ENCODE measurements at places on chromosomes 16 and 17. TPM values are rescaled to one million over a fixed set of nuclear protein-coding genes. Genes with fewer than 3 reads are reported as not detected.

DNA sequence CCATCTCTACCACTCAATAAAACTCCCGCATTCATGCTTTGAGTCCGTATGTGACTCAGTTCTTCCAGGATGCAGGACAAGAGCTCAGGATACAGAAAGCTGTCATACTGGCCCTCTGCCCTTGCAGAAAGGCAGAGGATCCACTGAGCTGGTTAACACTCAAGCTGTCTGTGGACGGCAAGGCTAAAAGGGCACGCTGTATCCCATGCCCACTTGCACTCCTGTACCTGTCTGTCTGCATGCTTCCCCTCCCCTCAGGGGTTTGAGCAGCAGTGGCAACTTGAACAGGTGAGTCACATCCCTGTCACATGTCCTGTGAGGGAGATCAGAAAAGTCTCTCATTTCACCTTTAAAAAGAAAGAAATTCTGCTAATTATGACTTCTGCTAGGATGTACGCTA lies 293.8 kb downstream of the HS3ST3B1 start:
- no peak overlapping the region for H3K27ac ChIP-seq
- no peaks in the 10 kb centered on the region for H3K4me1 ChIP-seq

- H3K27ac ChIP-seq, result no peak overlapping the region
- no peaks in the 10 kb centered on the region for H3K4me1 ChIP-seq
- no peaks in the 10 kb centered on the region for H3K36me3 ChIP-seq
- DNase-seq, result no peak
- no peak overlapping the region for H3K4me3 ChIP-seq
Measured at GRCh38 chr17:82178499-82179261, 34.0 kb downstream of the CCDC57 start.

GRCh38 chr17:79741751-79742588 lies 11.2 kb downstream of the ENPP7 start:
- no peaks in the 10 kb centered on the region for H3K36me3 ChIP-seq
- peaks cover 5% of the 10 kb centered on the region for H3K4me1 ChIP-seq
- no peak overlapping the region for H3K4me3 ChIP-seq
- H3K27ac ChIP-seq, result no peak overlapping the region
- peaks cover 23% of the 10 kb centered on the region for H3K27me3 ChIP-seq
- peak; percentile 74 for DNase-seq

RGS11 gene
- not detected for total RNA-seq

ALDOC gene
- total RNA-seq, result 36.8 TPM

MYO1C gene
- 16.8 TPM for total RNA-seq

DNA sequence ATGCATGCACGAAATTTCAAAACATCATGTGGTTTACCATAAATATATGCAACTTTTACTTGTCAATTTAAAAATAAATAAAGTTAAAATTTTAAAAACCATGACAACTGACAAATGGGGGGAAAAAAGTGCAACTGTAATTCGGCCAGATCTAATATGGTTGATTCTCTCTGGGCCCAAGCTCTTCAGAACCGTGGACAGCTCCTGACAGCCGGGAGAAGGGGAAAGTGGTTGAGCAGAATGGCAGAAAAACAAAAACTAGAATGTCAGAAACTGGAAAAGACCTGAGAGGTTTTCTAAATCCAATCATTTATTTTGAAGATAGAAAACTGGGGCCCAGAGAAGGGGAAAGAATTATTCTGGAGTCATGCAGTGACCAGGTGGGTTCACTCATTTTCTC lies 126.6 kb downstream of the TMEM132E start:
- H3K4me3 ChIP-seq, result no peak overlapping the region
- H3K27ac ChIP-seq, result no peak overlapping the region
- peaks cover 21% of the 10 kb centered on the region for H3K27me3 ChIP-seq
- no peaks in the 10 kb centered on the region for H3K36me3 ChIP-seq
- no peak for DNase-seq

DNA sequence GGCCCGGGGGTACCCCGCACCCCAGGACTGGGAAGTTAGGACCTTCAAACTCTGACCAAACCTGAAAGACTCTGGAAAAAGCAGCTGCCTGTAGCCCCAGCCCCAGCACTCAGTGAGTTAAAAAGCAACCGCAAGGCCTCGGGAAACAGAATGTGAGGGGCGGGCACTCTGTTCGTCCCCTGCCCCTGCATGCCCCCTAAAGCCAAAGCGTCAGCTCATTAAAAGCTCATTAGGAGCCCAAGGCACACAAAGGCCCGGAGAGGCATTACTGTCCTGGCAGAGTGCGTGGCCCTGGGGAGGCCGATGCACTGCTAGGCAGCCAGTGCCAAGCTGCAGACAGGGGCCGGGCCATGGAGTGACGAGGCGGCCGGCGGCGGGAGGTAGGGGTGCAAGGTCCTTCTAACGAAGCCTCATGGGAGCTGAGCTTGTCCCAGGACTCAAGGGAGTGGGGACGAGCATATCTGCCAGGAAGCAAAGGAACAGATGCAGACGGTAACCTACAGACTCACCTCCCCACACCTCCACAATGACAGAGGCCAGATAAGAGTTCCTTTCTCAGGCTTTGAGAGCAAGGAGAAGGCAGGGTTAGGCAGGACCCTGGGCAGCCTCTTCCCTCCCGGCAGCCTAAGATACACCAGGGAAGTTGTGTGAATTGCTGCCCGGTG lies 116.8 kb downstream of the ENGASE start:
- H3K36me3 ChIP-seq, result no peaks in the 10 kb centered on the region
- H3K27me3 ChIP-seq, result peaks cover 28% of the 10 kb centered on the region
- no peak overlapping the region for H3K27ac ChIP-seq

DNA sequence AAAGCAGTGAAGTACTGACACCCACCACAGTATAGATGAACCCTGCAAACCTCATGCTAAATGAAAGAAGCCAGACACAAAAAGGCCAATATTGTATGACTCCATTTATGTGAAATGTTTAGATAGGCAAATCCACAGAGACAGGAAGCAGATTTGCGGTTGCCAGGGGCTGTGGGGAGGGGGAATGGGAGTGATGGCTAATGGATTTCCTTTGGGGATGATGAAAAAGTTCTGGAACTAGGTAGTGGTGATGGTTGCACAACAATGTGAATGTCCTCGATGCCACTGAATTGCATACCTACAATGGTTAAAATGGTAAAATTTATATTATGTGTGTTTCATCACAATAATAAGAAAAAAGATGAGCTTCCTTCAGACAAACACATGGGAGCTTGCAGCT lies 28.4 kb upstream of the WFIKKN2 start:
- H3K27ac ChIP-seq, result no peak overlapping the region
- DNase-seq, result no peak
- no peaks in the 10 kb centered on the region for H3K36me3 ChIP-seq

DNA sequence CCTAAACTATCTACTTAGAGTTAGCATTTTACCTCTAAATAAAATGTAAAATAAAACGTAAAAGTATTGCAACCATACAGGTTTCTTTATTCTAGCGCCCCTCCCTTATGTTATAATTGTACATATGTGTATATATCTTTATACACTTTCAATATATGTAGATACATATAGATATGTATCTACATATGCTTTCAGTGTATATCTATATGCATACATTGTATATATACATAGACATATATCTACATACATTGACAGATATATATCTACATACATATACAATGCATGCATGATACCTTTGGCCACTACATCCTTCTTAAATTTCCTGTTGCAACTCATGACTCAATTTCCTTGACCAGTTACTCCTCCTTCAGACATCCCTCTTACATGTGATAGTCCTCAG lies 16.7 kb downstream of the BPTF start:
- no peaks in the 10 kb centered on the region for H3K27me3 ChIP-seq
- H3K27ac ChIP-seq, result peak overlapping the region; percentile 4
- H3K4me3 ChIP-seq, result no peak overlapping the region
- DNase-seq, result no peak
- peaks cover 22% of the 10 kb centered on the region for H3K4me1 ChIP-seq

DOC2A gene
- not detected for total RNA-seq

DNA sequence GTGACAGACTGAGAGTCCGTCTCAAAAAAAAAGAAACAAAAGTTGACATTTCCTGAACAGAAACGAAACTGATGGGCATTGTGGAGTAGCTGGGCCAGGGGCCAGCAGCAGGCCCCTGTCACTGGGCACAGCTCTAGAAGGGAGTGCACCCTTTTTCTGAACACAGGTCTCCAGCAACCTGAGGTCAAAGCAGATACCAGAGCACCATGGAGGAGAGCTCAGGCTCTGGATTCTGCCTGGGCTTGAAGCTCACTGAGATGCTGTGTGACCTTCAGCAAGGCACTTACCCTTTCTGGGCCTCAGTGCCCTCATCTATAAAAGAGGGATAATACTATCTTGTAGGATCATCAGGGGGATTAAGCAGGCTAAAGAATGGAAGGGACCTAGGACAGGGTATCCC lies 5.0 kb downstream of the SBK1 start:
- peak overlapping the region; percentile 66 for H3K27ac ChIP-seq
- H3K27me3 ChIP-seq, result no peaks in the 10 kb centered on the region
- no peak for DNase-seq
- H3K4me1 ChIP-seq, result peaks cover 43% of the 10 kb centered on the region
- no peaks in the 10 kb centered on the region for H3K36me3 ChIP-seq

DNA sequence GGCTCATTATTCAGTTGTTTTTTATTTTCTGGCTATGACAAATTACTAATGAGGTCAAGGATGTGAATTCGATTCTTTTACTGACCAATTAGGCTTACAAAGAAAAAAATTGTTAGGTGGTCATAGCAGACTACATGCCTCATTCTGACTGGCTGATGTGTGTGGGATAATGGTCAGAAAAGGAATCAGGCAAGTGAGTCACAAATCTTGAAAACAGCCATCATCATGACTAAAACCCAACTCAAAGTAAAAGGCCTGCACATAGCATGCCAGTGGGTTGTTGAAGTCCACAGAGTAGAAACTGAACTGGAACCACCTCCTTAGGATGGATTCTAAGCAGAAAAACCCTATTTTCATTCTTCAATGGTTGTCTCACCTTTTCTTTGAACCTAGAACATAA lies 8.6 kb downstream of the RPGRIP1L start:
- no peaks in the 10 kb centered on the region for H3K27me3 ChIP-seq
- H3K4me1 ChIP-seq, result no peaks in the 10 kb centered on the region
- no peak overlapping the region for H3K27ac ChIP-seq

- H3K4me3 ChIP-seq, result peak overlapping the region; percentile 81
- H3K4me1 ChIP-seq, result peaks cover 74% of the 10 kb centered on the region
- no peaks in the 10 kb centered on the region for H3K36me3 ChIP-seq
- no peaks in the 10 kb centered on the region for H3K27me3 ChIP-seq
- H3K27ac ChIP-seq, result peak overlapping the region; percentile 86
Measured at GRCh38 chr17:40610359-40610758, 37.3 kb downstream of the SMARCE1 start.

KRTAP3-1 gene
- total RNA-seq, result not detected

- DNase-seq, result peak; percentile 60
- H3K4me3 ChIP-seq, result peak overlapping the region; percentile 52
- H3K27ac ChIP-seq, result peak overlapping the region; percentile 99
- peaks cover 76% of the 10 kb centered on the region for H3K4me1 ChIP-seq
Measured at GRCh38 chr17:4721203-4722135, 9.8 kb upstream of the MED11 start.

DNA sequence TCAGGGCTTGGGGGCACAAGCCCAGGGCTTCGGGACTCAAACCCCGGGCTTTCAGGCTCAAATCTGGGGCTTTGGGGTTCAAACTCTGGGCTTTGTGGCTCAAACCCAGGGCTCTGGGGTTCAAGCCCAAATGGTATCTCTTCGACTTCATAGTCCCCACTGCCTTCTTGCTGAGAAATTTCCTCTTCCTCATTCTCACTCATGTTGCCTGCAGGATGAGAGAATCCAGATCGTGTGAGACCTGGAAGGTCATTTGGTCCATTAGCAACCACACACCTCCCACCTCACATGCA lies 576 bp downstream of the ZNF768 start:
- no peak overlapping the region for H3K27ac ChIP-seq
- H3K27me3 ChIP-seq, result no peaks in the 10 kb centered on the region
- H3K4me3 ChIP-seq, result peak overlapping the region; percentile 75
- peaks cover 7% of the 10 kb centered on the region for H3K36me3 ChIP-seq
- DNase-seq, result no peak

GRCh38 chr16:23072084-23072599 lies 77.1 kb downstream of the USP31 start:
- no peak for DNase-seq
- no peak overlapping the region for H3K4me3 ChIP-seq
- H3K36me3 ChIP-seq, result peaks cover 6% of the 10 kb centered on the region
- H3K4me1 ChIP-seq, result peaks cover 3% of the 10 kb centered on the region
- H3K27ac ChIP-seq, result no peak overlapping the region
- H3K27me3 ChIP-seq, result no peaks in the 10 kb centered on the region

SLC6A2 gene
- total RNA-seq, result not detected

AIPL1 gene
- total RNA-seq, result not detected
